Left ventricle myocardium inferior (tissue), 1 donor: ENCODE measurements at places on chromosomes 4 and X.

- H3K27ac ChIP-seq: peak overlapping the region; percentile 30
- no peaks in the 10 kb centered on the region for H3K27me3 ChIP-seq
- H3K36me3 ChIP-seq: no peaks in the 10 kb centered on the region
- no peak for DNase-seq
These were observed 53.8 kb upstream of the ATXN3L start for GRCh38 chrX:13373431-13374187.

DNA sequence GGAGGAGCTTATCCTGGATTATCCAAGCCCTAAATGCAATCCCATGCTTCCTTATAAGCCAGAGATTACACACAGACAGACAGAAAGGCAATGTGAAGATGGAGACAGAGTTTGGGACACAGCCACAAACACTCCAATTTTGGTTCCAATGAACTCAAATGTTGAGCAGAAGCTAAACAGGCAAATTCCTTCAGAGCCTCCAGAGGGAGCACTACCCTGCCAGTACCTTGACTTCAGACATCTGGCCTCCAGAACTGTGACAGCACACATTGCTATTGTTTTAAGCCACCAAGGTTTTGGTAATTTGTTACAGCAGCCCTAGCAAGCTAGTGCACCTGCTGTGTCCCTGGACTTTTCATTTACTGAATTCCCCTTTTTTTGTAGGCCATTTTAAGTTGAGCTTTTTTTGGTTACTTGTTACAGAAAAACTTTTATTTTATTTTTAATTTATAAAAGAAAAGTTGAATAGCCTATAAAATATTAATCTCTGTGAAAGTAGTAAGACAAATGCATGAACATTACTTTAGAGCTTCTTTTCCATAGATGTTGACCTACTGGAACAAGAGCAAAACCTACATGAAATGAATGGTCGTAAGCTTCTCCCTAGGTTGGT lies 33.4 kb upstream of the SRD5A3 start:
- H3K36me3 ChIP-seq: no peaks in the 10 kb centered on the region
- H3K27ac ChIP-seq: peak overlapping the region; percentile 47
- H3K4me1 ChIP-seq: no peaks in the 10 kb centered on the region
- no peak for DNase-seq
- no peak overlapping the region for H3K4me3 ChIP-seq
- H3K27me3 ChIP-seq: peaks cover 6% of the 10 kb centered on the region

DNA sequence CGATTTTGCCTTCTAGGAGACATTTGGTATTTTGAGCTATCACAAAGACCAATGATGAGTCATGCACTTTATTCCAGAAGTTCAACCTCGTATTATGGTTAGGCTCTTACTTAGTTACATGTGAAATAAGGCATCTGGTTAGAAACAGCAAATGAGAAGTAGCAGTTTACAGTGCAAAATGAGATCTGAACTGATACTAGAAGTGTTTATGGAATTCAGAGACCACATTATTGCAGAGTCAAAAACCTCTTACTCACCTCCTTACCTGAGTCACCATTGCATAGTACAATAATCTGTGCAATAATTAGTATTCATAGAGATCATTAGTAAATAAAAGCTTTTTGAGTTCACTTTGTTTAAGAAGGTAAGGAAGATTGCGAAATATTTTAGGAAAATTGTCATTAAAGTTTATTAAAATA lies 38.7 kb downstream of the SEC24B start:
- no peak overlapping the region for H3K4me3 ChIP-seq
- peaks cover 67% of the 10 kb centered on the region for H3K4me1 ChIP-seq
- H3K27ac ChIP-seq: no peak overlapping the region
- H3K27me3 ChIP-seq: no peaks in the 10 kb centered on the region
- DNase-seq: no peak

- peaks cover 15% of the 10 kb centered on the region for H3K4me1 ChIP-seq
- no peak for DNase-seq
- no peak overlapping the region for H3K27ac ChIP-seq
- H3K36me3 ChIP-seq: no peaks in the 10 kb centered on the region
These were observed 1.4 kb upstream of the POLA1 start for GRCh38 chrX:24692305-24692704.

- H3K27me3 ChIP-seq: no peaks in the 10 kb centered on the region
- peak overlapping the region; percentile 84 for H3K27ac ChIP-seq
- peaks cover 10% of the 10 kb centered on the region for H3K4me1 ChIP-seq
- peak; percentile 51 for DNase-seq
- H3K4me3 ChIP-seq: no peak overlapping the region
These were observed 406.5 kb downstream of the IQCM start for GRCh38 chr4:149409146-149409545.

- no peak overlapping the region for H3K4me3 ChIP-seq
- H3K36me3 ChIP-seq: no peaks in the 10 kb centered on the region
- H3K4me1 ChIP-seq: no peaks in the 10 kb centered on the region
- H3K27ac ChIP-seq: no peak overlapping the region
- no peak for DNase-seq
- H3K27me3 ChIP-seq: no peaks in the 10 kb centered on the region
These were observed 334.9 kb upstream of the DDX53 start for GRCh38 chrX:22664826-22665225.

GRCh38 chrX:50853399-50853798 lies 39.4 kb upstream of the SHROOM4 start:
- no peak overlapping the region for H3K27ac ChIP-seq
- H3K36me3 ChIP-seq: no peaks in the 10 kb centered on the region
- H3K27me3 ChIP-seq: no peaks in the 10 kb centered on the region
- no peaks in the 10 kb centered on the region for H3K4me1 ChIP-seq
